ENCODE measurements at places on chromosomes 12 and 14. TPM values are rescaled to one million over a fixed set of nuclear protein-coding genes. Genes with fewer than 3 reads are reported as not detected.

- H3K36me3 ChIP-seq = no peaks in the 10 kb centered on the region
- H3K27me3 ChIP-seq = peaks cover 5% of the 10 kb centered on the region
- no peak overlapping the region for H3K27ac ChIP-seq
- no peak overlapping the region for H3K4me3 ChIP-seq
Measured at GRCh38 chr12:6784296-6784695, 5.0 kb upstream of the CD4 start.

DNA sequence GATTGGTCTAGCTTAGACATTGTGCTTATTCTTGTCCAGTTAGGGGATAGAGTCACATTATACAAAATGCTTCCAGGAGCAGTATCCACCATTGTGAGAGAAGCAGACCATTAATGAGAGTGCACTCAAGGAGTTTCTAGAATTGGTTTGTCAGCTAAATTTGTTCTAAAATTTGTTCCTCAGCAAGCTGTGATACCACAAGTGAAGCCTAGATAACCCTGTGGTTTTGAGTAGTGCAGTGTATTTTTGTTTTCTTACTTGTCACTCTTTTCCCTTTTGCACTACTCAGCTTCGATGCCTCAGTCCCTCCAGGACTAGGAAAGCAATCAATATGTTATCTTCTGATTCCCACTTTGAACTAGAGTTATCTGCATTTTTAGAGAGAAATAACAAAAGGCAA lies 42.5 kb upstream of the AKAP6 start:
- no peak overlapping the region for H3K27ac ChIP-seq
- DNase-seq = no peak
- H3K36me3 ChIP-seq = peaks cover 14% of the 10 kb centered on the region
- H3K27me3 ChIP-seq = peaks cover 4% of the 10 kb centered on the region

DNA sequence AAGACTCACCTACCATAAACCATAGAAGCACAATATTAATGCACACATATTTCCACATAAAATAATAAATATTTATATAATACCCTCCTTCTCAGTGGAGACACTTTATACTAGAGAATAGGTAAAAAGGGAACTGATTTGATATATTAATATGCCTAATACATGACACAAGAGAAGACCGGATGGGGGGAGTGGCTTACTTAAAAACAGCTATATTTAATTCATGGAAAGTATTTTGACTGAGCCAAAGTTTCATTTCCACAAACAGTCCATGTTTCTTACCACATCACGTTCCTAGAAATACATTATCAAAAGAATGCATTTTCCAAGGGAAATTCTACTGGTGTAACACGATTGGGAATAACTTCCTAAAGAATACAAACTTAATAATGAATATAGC lies 63.4 kb downstream of the ITPR2 start:
- H3K27ac ChIP-seq = no peak overlapping the region
- peaks cover 6% of the 10 kb centered on the region for H3K27me3 ChIP-seq
- no peaks in the 10 kb centered on the region for H3K4me1 ChIP-seq

- H3K4me1 ChIP-seq = no peaks in the 10 kb centered on the region
- H3K27ac ChIP-seq = no peak overlapping the region
- no peak for DNase-seq
Measured at GRCh38 chr12:40241741-40242140, 16.9 kb downstream of the LRRK2 start.

DNA sequence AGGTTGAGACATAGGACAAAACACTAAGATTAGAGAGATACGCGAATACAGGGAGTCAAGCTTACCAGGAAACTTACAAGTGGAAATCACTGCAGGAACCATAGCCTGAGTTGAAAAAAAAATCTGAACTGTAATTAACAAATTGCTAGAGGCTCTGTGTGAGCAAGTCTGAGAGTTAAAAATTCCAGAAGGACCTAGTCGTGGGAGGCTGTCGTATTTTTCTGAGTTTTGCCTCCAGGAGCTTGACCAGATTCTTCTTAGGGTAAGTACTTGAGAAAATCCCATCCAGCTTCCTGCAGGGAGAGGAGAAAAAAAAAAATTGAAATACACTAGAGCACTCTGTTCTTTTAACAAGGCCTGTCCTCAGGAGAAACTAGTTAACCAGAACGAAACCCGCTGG lies 22.7 kb downstream of the DIO2 start:
- no peaks in the 10 kb centered on the region for H3K36me3 ChIP-seq
- no peak overlapping the region for H3K27ac ChIP-seq
- H3K4me1 ChIP-seq = no peaks in the 10 kb centered on the region
- DNase-seq = no peak
- H3K27me3 ChIP-seq = no peaks in the 10 kb centered on the region
- H3K4me3 ChIP-seq = no peak overlapping the region

GRCh38 chr12:52227606-52228166 lies 5.4 kb upstream of the KRT7 start:
- no peak for DNase-seq
- no peak overlapping the region for H3K27ac ChIP-seq
- peaks cover 9% of the 10 kb centered on the region for H3K27me3 ChIP-seq
- H3K4me3 ChIP-seq = no peak overlapping the region
- H3K36me3 ChIP-seq = no peaks in the 10 kb centered on the region
- peaks cover 5% of the 10 kb centered on the region for H3K4me1 ChIP-seq

- H3K27ac ChIP-seq = no peak overlapping the region
- peaks cover 9% of the 10 kb centered on the region for H3K36me3 ChIP-seq
- H3K4me1 ChIP-seq = peaks cover 2% of the 10 kb centered on the region
- no peak for DNase-seq
- H3K27me3 ChIP-seq = peaks cover 4% of the 10 kb centered on the region
- H3K4me3 ChIP-seq = no peak overlapping the region
Measured at GRCh38 chr12:55698965-55699364, 8.7 kb downstream of the ITGA7 start.

GRCh38 chr12:59147791-59148190 lies 227.5 kb upstream of the LRIG3 start:
- H3K27me3 ChIP-seq = peaks cover 1% of the 10 kb centered on the region
- no peak for DNase-seq
- peaks cover 8% of the 10 kb centered on the region for H3K4me1 ChIP-seq
- no peaks in the 10 kb centered on the region for H3K36me3 ChIP-seq
- no peak overlapping the region for H3K27ac ChIP-seq

GRCh38 chr12:48366131-48366530 lies 15.4 kb upstream of the ZNF641 start:
- H3K27ac ChIP-seq = no peak overlapping the region
- no peak for DNase-seq
- no peaks in the 10 kb centered on the region for H3K27me3 ChIP-seq
- H3K4me1 ChIP-seq = no peaks in the 10 kb centered on the region

GRCh38 chr14:97873291-97873690 lies 1076.1 kb downstream of the VRK1 start:
- no peaks in the 10 kb centered on the region for H3K27me3 ChIP-seq
- no peaks in the 10 kb centered on the region for H3K36me3 ChIP-seq
- no peak overlapping the region for H3K27ac ChIP-seq
- no peak overlapping the region for H3K4me3 ChIP-seq
- H3K4me1 ChIP-seq = no peaks in the 10 kb centered on the region

- peak; percentile 34 for DNase-seq
- no peaks in the 10 kb centered on the region for H3K36me3 ChIP-seq
- no peak overlapping the region for H3K4me3 ChIP-seq
- H3K27me3 ChIP-seq = no peaks in the 10 kb centered on the region
Measured at GRCh38 chr12:17992002-17992656, 97.9 kb downstream of the RERGL start.

- H3K27ac ChIP-seq = no peak overlapping the region
- H3K36me3 ChIP-seq = no peaks in the 10 kb centered on the region
- no peak for DNase-seq
Measured at GRCh38 chr12:18907728-18908127, 169.8 kb downstream of the CAPZA3 start.

DNA sequence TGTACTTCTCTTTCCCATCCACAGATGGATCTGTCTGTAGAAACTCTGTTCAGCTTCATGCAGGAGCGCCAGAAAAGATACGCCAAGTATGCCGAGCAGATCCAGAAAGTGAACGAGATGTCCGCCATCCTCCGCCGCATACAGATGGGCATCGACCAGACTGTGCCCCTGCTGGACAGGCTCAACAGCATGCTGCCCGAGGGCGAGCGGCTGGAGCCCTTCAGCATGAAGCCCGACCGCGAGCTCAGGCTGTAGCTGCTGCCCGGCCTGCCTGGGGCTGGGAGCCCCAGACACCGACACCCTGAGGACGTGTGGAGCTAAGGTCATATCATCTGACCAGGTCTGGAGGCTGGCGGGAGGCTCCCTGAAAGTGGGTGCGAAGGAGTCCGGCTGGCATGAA lies 97.1 kb downstream of the DUSP16 start:
- peaks cover 2% of the 10 kb centered on the region for H3K27me3 ChIP-seq
- H3K4me3 ChIP-seq = no peak overlapping the region
- peaks cover 17% of the 10 kb centered on the region for H3K36me3 ChIP-seq
- H3K4me1 ChIP-seq = peaks cover 4% of the 10 kb centered on the region

DNA sequence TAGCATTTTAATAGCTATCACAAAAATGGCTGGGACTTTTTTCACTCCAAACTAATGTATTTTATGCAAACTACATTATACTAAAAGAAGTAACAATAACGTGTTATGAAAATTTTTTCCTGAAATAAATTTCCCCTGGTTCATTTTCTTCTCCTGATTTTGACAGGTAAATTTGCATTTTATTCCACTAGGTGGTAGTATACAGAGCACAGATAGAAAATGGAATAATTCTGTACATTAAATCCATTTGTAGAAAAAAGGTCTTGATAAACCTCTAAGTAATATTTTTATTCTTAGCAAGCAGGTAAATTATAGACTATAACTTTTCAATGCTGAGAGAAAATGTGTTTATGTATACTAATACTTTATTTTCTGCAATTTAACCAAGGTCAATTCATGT lies 96.5 kb downstream of the BCAT1 start:
- H3K4me1 ChIP-seq = peaks cover 6% of the 10 kb centered on the region
- no peak overlapping the region for H3K4me3 ChIP-seq
- peaks cover 13% of the 10 kb centered on the region for H3K36me3 ChIP-seq
- no peak overlapping the region for H3K27ac ChIP-seq
- peaks cover 2% of the 10 kb centered on the region for H3K27me3 ChIP-seq

DNA sequence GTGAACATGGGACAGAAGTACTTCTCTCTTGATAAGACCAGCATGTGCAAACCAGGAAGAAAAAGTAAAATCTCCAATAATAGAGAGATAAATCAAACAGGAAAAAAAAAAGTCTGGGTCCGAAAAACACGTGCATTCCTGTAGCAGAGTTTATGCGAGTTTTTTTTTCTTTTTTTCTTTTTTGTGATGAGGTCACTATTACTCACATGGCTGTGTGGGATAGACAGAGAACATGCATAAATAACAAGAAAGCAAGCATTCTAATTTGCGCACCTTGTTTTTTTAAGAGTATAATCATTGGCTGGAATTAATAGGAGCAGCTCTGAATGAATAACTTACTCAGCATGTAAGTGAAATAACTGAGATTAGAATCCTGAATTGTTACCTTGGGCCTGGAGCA lies 91.9 kb upstream of the CPM start:
- no peak overlapping the region for H3K4me3 ChIP-seq
- H3K27ac ChIP-seq = no peak overlapping the region
- DNase-seq = no peak
- H3K36me3 ChIP-seq = no peaks in the 10 kb centered on the region
- H3K4me1 ChIP-seq = no peaks in the 10 kb centered on the region
- H3K27me3 ChIP-seq = no peaks in the 10 kb centered on the region

DNA sequence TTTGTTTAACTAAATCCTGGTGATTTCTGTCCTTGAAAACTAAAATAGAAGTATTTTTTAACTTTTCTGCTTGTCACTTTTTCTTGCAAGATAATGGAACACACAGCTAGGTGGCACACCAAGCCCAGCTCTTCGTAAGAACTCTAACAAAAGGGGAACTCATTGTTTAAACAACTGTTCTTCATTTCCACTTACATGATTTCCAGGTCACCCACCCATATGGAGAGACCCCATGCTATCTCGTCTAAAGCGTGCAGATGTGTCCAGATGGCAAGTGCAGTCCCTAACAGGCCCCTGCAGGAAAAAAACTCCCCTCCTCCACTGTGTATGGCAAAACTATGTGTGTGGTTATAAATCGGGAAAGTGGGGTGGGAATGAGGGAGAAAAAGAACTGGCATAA lies 43.3 kb upstream of the NT5DC3 start:
- H3K36me3 ChIP-seq = no peaks in the 10 kb centered on the region
- H3K4me1 ChIP-seq = peaks cover 8% of the 10 kb centered on the region
- no peak overlapping the region for H3K4me3 ChIP-seq
- peaks cover 2% of the 10 kb centered on the region for H3K27me3 ChIP-seq
- peak overlapping the region; percentile 7 for H3K27ac ChIP-seq
- no peak for DNase-seq

DNA sequence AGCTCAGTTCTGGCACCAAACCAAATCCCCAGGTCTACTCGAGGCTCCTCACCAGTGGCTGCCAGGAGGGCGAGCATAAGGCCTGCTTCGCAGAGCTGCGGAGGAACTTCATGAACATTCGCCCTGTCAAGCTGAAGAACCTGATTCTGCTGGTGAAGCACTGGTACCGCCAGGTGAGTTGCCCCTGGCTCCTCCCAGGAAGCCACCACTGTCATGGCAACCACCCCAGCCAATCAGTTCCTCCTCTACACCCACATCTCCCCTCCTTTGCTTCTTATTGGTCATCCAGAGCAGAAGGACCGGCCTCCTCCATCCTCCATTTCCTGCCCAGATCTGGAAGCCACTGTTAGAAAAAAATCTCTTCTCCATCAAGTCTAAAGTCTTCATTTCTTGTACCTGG lies 17.2 kb upstream of the OAS2 start:
- H3K4me3 ChIP-seq = no peak overlapping the region
- peaks cover 4% of the 10 kb centered on the region for H3K27me3 ChIP-seq
- DNase-seq = no peak
- no peak overlapping the region for H3K27ac ChIP-seq
- peaks cover 20% of the 10 kb centered on the region for H3K36me3 ChIP-seq

DNA sequence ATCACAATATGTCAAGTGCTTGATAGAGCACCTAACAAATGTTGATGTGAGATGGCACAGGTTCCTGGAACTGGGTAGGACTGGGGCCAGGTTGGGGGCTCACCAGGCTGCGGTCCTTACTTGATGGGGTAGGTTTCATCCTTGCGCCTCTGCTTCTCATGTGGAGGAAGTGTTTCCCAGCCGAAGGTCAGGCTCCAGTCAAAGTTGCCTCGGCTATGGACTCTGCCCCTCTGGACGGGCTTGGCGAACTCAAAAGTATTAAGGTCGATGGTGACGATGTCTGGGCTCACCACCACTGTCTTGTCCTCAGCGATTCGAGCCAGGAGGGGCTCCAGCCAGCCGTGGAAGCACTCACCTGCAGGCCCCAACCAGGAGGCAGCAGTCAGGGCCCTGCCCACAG lies 17.5 kb upstream of the CELA1 start:
- no peaks in the 10 kb centered on the region for H3K27me3 ChIP-seq
- DNase-seq = no peak
- H3K36me3 ChIP-seq = no peaks in the 10 kb centered on the region
- no peaks in the 10 kb centered on the region for H3K4me1 ChIP-seq
- no peak overlapping the region for H3K4me3 ChIP-seq

C12orf54 gene
- not detected for total RNA-seq

DENND5B gene
- 45.6 TPM for total RNA-seq

MLXIP gene
- total RNA-seq = 120 TPM

SLC8A3 gene
- 9.8 TPM for total RNA-seq

ITGA7 gene
- 156 TPM for total RNA-seq

ZNF641 gene
- 21.7 TPM for total RNA-seq

CPM gene
- total RNA-seq = not detected

TSPAN11 gene
- total RNA-seq = 31.0 TPM
